ENCODE measurements at places on chromosomes 1 and 21.

GRCh38 chr1:74953622-74954021 is 180.6 kb upstream of the LHX8 start:
- DNase-seq: no peak

DNA sequence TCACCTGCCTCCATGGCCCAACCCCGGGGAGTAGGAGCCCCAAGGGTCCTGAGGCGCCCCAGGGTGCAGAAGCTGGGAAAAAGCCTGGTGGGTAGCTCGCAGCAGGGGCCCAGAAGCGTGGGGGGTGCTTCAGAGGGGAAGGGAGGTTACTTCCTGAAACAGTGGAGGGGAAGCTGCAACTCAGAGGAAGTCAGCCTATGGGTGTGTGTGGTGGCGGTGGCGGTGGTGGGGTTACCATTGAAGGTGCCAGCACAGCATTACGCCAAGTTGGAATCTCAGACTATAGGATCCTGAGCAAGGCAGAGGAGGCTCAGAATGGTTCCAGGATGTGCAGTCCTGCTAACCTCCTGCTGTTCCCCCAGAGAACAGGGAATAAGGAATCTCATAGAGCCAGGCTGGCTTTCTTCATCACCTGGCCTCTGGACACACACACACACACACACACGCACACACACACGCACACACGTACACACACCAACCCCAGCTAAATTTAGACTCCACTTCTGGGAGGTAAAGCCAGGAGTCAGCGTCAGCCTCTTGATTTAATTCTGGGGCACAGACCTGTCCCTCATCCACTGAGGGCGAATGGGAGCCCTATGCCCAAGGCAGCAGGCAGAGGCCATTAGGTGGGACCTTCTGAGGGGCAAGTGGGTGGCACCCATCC is 1.3 kb downstream of the DENND4B start:
- DNase-seq: peak; percentile 13

DNA sequence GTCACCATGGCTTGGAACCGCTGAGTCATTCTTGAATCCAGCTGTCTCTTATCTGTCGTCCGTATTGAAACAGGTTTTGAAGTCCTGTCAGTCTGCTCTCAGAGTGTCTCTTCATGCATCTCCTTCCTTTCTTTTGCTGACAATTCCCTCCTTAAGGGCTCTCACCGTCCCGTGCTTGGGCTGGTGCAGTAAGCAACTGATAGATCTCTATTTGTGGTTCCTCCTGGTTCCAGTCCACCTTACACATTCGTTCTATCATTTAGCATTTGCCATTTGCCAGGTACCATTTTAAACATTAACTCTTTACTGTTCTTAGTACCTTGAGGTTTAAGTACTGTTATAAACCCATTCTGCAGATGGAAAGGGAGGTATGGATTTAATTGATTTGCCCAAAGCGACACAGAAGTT is 88.9 kb downstream of the DYRK1A start:
- DNase-seq: no peak

- peak; percentile 24 for DNase-seq
These were observed 5.4 kb downstream of the CPLANE2 start for GRCh38 chr1:16231331-16232315.

GRCh38 chr1:46484783-46485490 is 4.7 kb upstream of the DMBX1 start:
- DNase-seq: no peak

DNA sequence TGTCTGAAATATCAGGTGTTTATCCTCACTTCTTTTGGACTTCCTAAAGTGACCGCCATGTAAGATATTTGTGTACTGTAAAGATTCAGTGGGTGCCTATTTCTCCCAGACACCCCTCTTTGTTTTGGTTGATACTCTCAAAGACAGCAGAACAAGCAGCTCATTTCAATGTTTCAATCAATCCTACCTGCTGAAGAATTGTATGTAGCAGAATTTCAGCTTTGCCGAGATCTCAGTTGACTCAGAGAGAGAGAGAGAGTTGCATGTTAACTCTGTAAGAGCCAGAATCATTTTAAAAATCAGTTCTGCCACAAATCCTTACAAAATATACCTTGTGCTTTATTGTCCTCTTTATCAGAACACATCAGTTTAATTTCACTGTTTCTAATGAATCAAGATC is 987.3 kb downstream of the ADGRL2 start:
- DNase-seq: no peak

DNA sequence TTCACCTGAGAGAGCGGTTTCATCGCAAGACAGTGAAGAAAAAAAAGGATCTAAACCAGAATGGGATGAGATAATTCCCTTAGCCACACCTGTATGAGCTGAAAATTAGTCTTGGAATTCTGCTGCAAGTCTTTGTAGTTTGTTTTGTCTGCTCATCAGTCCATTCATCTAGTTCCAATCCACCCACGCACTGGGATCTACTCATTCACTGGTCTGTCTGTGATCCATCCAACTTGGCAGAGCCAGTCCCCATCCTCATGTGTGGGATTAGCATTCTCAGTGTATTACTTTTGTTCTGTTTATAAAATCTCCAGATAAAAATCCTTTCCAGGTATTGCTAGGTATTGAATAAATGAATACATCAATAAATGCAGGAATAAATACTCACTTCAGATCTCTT is 266.5 kb upstream of the USP24 start:
- DNase-seq: no peak
